ENCODE measurements at places on chromosomes 1 and 21. TPM values are rescaled to one million over a fixed set of nuclear protein-coding genes. Genes with fewer than 3 reads are reported as not detected.
A peak's percentile ranks its signal among the peaks of the same experiment; 100 is the strongest.

- DNase-seq: peak; percentile 29
Observed at GRCh38 chr1:60101516-60101915, 27.9 kb upstream of the C1orf87 start.

DNA sequence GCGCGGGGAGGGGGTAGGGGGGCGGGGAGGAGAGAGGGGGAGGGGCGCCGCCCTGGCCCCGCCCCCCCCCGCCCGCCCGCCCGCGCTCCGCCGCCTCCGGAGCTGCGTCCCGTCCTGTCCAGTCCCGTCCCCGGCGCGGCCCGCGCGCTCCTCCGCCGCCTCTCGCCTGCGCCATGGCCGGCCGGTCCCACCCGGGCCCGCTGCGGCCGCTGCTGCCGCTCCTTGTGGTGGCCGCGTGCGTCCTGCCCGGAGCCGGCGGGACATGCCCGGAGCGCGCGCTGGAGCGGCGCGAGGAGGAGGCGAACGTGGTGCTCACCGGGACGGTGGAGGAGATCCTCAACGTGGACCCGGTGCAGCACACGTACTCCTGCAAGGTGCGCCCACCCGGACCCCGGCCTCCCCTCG lies at the start of gene AGRN:
Gene AGRN, plus strand, starts transcription at position 121 of the 405 bp plus-strand sequence. Its CDS starts 53 bp downstream, at position 174.
- DNase-seq: no peak

- DNase-seq: no peak
Observed at GRCh38 chr21:40129809-40130208, 262.6 kb downstream of the PCP4 start.

Gene ZNF648
- total RNA-seq: not detected

DNA sequence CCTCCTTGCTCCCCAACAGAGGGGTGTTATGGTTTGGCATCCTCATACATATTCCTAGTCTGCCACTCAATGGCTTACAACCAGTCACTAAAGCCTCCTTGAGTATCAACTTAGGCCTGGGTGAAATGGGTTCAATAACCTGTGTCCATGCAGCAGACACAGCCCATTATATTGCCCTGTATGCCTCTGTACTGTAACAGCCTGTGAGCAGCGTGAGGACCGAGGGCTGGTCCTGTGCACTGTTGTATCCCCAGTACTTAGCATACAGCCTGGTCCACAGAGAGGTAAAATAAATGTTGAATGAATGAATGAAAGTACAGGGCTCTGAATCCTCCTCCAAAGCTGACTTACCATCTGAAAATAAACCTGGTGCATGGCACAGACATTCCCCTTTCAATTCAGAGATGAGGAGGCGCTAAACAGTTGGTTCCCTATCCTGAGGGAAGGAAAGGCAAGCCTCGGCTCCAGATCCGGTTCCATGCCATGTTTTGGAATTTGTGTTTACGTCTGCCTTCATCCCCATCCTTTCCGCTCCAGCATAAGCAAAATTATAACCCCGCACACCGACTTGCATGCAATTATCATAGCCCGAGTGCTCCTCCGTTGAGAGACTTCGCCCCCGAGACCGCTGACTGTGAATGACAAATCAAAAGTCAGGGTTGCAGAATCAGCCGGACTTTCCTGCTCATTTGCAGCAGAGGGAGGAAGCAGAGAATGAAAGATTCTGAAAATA lies 45.0 kb upstream of the DNAJC6 start:
- DNase-seq: no peak

Gene KLF17
- not detected for total RNA-seq

- peak; percentile 57 for DNase-seq
Observed at GRCh38 chr1:212455803-212456528, 23.2 kb downstream of the NENF start.

Gene IKBKE
- total RNA-seq: 14.7 TPM

DNA sequence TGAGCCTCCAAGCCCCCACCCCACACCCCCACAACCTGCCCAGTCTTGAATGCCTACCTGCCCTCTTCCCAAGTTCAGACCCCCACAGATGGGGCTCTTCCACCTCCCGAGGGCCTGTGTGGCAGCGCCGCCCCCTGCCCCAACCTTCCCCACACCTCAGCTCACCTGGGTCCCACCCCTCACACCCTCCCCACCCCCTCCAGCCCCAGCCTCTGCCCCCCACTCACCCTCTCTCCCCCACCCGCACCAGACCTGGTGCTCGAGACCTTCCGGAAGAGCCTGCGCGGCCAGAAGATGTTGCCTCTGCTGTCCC lies 9.2 kb downstream of the TNFRSF18 start:
- DNase-seq: no peak

- no peak for DNase-seq
Observed at GRCh38 chr1:8359617-8360481, 41.9 kb downstream of the SLC45A1 start.

GRCh38 chr1:151970626-151971025 lies 23.0 kb downstream of the S100A10 start:
- DNase-seq: no peak

Gene CLCC1
- 19.7 TPM for total RNA-seq

DNA sequence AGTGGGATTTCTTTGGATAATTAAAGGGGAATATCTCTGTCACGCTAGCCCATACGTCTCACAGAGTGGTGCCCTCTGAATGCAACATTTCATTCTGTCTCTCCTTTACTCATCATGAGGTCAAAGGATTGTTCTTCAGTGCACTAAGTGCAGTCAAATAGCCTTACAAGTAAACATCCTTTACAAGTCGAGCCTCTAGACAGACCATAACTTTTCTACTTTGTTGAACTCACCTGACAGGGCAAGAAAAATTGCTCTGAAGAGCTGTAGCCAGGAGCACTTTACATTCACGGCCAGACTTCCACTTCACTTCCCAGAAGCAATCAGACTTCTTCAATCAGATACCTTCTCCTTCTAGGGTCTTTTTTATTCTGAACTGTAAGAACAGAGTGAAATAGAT lies 768.0 kb upstream of the TMPRSS15 start:
- DNase-seq: no peak

Gene SGIP1
- 9.6 TPM for total RNA-seq

Gene CYP4A11
- not detected for total RNA-seq

GRCh38 chr1:216921866-216922265 lies 198.6 kb upstream of the ESRRG start:
- no peak for DNase-seq

DNA sequence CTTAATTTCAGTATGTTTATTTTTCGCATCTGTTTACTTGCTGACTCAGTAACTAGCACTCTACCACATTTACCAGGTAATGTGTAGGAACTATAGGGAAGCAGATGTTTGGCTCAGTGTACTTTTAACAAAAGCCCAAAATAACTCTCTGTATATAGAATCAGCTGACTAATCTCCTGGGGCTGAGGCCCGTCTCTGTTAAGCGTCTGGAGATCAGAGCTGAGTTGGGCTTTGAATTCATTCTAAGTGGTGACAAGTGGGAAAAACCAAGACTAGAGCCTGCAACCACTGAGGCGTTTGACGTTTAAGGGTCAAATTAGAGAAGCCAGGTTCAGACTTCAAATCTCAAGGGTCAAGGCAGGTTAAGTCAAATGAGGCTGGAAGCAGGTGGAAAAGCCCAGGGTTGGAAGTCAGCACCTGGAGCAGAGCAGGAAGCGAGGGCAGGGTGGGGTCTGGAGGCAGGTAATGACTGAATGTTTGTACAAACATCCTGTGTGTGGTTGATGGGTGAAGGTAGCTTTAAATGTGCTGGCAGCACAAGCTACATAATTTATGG lies 56.8 kb upstream of the LYST start:
- DNase-seq: no peak

- no peak for DNase-seq
Observed at GRCh38 chr1:20028125-20028524, 41.9 kb upstream of the PLA2G5 start.

DNA sequence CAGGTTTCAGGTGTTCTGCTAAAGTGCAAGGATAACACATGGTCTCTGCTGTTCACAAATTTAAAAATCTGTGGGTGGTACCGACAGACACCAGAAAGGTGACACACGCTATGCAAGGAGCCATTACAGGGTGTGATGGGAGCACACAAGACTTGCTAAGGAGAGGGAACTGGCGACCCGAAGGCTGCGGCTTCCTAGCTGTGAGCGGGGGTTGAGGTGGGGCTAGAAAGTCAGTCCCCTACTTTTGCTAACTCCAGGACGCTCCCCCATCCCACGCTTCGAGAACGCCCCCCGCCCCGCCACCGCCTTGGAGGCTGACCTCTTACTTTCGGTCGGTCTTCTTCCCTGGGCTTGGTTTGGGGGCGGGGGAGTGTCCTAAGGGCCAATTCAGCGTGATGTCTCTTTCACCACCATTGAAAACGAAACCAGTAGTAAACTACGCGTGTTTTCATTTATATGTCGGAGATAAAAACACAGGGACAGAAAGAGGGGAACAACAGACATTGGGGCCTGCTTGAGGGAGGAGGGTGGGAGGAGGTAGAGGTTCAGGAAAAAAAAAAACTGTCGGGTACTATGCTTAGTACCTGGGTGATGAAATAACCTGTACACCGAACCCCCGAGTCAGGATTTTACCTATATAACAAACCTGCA lies 1.1 kb downstream of the CKS1B start:
- DNase-seq: no peak

- DNase-seq: no peak
Observed at GRCh38 chr1:24020025-24020424, 39.9 kb upstream of the SRSF10 start.

Gene CD53
- not detected for total RNA-seq

DNA sequence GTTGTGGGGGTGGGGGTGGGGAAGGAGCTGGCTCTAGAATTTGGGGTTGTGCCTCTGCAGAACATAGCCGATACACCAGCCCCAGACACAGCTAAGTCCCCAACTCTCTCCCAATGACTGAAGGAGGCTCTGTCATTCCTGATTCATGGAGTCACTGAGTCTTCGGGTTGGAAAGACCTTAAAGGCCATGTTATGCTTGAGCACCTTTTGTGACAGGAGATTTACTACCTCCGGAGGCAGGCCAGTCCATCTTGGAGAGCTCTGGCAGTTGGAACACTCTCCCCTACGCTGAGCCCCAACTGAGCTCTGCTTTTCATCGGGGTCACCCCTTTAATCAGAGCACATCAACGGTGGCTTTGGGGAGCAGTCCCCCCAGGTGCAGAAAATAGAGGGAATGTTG lies 284.4 kb upstream of the GJB5 start:
- DNase-seq: no peak

GRCh38 chr1:167344112-167344511 lies 123.4 kb downstream of the POU2F1 start:
- no peak for DNase-seq

Gene C1orf159
- total RNA-seq: 32.1 TPM

DNA sequence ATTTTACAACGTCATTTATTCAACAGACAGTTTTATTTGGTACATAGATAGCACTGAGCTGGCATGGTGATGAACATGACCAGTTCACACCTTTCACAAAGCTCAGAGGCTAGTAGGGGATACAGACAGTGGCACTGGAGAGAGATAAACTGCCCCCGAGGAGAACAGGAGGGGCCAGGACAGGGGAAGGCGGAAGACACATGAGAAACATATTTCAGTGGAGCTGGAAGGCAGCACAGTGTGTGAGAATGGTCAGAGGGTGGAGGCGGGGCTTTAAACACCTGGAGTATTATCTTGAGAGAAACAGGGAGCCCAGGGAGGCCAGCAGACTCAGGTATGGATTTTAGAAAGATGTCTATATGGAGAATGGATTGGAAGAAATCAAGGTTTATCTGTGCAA lies 49.5 kb downstream of the CHML start:
- DNase-seq: no peak

DNA sequence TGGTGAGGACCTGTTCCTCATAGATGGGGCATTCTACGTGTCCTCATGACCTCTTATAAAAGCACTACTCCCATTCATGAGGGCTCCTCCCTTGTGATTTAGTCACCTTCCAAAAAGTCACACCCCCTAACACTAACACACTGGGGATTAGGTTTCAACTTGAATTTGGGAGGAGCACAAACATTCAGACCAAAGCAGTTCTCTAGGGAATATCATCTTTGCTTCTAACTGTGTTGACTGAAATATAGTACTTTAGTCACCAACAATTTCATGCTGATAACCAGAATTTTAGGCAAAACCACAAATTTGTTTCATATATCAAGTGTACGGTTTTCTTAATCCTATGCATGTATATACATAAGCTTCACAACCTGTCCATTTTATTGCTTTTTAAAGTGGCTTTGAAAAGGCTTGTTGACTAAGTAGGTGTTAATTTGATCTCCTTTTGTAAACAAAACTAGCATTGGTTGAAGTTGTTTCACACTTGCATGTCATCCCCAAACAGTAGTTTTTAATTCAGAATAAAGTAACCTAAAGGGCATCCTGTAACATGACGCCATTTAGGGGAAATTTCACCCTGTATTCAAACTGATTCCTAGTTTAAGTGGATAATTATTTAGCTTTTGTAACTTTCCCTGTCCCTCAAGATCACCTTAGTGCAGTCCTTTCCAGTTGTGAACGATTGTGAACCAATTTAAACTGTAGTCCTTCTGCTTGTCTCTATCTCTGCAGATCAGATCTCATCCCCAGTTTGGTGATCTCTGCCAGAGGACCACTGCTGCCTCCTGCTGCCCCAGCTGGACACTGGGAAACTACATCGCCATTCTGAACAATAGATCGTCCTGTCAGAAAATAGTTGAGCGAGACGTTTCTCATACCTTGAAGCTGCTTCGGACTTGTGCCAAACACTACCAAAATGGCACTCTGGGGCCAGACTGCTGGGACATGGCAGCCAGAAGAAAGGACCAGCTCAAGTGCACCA lies 141.1 kb downstream of the TLR5 start:
- no peak for DNase-seq

DNA sequence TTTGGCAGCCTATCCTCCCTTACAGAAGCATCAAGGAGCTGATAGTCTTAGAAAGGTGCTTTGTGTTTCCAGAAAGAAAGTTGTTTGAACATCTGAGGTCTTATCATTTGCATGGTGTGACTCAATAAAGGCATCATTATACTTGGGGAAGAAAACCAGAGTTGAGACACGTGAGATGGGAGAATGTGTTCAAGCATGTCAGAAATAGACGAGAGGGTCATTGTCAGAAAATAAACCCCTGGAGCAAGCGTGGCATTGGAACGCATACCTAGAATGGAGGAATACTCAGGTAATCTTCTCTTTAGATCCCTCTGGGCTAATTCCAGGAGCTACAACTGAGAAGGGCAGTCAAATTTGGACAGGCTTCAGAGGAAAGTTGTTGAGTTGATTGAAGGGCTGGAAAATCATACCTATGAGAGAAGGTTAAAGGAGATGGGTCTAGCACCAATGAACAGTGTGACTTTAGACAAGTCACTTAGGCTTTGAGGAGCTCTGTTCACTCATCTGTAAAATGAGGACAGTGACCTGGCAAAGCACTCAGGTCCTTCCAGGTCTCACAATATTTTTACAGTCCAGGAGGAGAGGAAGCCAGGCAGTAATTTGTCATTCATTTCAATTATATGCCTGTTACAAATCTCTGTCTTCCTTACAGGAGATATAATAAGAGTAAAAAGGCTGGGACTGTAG lies 101.3 kb upstream of the C1orf21 start:
- no peak for DNase-seq

Gene FOXD3
- not detected for total RNA-seq

- peak; percentile 22 for DNase-seq
Observed at GRCh38 chr1:147723691-147724323, 36.6 kb downstream of the GJA5 start.

- no peak for DNase-seq
Observed at GRCh38 chr1:20010016-20010415, 30.6 kb upstream of the PLA2G2A start.

Gene REG4
- total RNA-seq: not detected

Gene C1QTNF12
- 0.76 TPM for total RNA-seq

Measured in glomerular endothelial cell (primary cell).